Tongue (tissue), 3 donors: ENCODE measurements at places on chromosomes 13 and 19. TPM values are rescaled to one million over a fixed set of nuclear protein-coding genes. Genes with fewer than 3 reads are reported as not detected.

- DNase-seq, result peak; percentile 4
Measured at GRCh38 chr13:91079176-91079575, 268.3 kb upstream of the MIR17HG start.

DNA sequence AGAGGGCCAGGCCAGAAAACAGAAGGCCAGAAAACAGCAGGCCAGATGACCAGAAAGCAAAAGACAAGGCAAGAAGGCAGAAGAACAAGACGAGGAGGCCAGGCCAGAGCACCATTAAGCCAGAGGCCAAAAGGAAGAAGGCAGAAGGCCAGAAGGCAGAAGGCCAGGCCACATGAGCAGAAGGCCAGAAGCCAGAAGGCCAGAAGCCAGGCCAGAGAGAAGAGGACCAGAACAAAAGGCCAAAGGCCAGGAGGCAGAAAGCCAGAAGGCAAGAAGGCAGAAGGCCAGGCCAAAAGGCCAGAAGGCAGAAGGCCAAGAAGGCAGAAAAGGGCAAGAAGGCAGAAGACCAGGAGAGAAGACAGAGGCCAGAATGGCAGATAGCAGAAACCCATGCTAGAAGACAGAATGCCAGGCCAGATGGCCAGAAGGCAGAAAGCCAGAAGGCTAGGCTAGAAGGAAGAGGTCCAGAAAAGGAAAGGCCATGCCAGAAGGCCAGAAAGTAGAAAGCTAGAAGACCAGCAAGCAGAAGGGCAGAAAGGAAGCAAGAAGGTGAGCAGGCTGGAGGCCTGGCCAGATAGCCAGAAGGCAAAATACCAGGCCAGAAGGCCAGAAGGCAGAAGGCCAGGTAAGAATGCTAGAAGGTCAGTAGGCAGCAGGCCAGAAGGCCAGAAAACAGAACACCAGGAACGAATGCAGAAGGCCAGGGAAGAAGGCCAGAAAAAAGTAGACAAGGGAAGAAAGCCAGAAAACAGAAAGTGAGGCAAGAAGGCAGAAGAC, 187.6 kb downstream of the TUBA3C start:
- no peak for DNase-seq

The MBD3L2 gene
- not detected for total RNA-seq

GRCh38 chr13:51600703-51601102, 16.4 kb downstream of the WDFY2 start:
- no peak for DNase-seq

DNA sequence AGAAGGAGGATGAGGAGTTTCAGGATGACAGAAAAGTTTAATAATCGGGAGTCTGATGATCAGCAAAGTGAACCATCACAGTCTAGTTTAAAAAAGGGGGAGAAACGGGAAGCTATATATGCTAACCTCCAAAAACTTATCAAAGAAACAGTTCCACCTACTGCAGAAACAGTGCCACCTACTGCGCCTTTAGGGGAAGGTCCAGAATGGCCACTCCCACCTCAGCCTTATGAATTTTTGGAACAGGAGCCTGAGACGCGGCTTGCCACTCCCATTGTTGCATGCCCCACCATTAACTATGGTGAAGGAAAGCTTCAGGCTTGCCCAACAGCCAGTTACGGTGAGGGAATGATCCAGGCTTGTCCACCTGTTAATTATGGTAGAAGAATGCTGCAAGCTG, 929.0 kb downstream of the SLITRK6 start:
- no peak for DNase-seq

- DNase-seq, result no peak
Measured at GRCh38 chr13:111283991-111284390, 36.5 kb upstream of the TEX29 start.

DNA sequence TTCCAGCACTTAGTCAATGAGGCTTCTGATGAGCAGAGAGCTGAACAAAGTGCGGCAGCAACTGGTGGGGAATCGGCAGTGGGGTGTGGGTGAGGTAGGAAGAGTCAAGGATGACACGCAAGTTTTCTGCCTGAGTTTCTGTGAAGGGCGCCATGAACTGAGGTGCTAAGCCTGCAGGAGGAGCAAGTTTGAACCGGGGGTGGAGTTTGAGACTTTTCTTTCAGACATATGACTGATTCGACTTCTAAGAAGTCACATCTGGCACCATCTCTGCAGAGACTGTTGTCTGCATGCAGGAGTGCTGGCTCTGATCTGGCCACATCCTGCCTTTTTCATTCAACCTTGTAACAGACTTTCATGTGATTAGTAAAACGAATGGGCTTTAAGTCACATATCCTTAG, 14.8 kb upstream of the GPI start:
- DNase-seq, result peak; percentile 14

The SLC7A9 gene
- total RNA-seq, result not detected

DNA sequence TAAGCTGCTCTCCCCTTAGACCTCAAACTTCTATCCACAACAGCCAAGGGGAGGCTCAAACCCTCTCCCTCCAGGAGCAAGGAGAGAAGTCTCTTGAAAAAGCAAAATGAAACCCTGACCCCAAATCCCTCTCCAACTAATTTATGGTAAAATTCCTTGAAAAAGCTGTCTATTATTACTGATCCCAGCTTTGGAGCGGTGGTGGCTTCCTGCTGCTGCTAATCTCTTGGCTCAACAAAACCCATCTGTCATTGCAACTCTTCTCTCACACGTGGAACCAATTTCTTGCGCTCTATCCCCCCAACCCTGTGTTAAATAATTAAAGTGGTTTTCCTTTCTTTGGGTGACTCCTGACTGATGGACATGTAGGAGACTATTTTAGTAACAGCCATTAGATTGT, 64.1 kb upstream of the OXGR1 start:
- DNase-seq, result peak; percentile 17

GRCh38 chr13:64057372-64058020, 2641.8 kb upstream of the PCDH20 start:
- no peak for DNase-seq

DNA sequence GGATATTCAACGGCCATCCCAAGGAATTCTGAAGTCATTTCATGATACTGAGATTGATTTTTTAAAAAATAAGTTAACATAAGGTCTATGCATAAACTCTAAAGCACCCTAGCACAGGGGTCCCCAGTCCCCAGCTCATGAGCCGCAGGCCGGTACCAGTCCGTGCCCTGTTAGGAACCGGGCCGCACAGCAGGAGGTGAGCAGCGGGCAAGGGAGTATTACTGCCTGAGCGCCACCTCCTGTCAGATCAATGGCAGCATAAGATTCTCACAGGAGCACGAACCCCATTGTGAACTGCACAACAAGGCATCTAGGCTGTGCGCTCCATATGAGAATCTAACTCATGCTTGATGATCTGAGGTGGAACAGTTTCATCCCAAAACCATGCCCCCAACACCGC, 31.0 kb downstream of the RCBTB1 start:
- no peak for DNase-seq

The PODNL1 gene
- 1.5 TPM for total RNA-seq

The RFX1 gene
- total RNA-seq, result 4.3 TPM

DNA sequence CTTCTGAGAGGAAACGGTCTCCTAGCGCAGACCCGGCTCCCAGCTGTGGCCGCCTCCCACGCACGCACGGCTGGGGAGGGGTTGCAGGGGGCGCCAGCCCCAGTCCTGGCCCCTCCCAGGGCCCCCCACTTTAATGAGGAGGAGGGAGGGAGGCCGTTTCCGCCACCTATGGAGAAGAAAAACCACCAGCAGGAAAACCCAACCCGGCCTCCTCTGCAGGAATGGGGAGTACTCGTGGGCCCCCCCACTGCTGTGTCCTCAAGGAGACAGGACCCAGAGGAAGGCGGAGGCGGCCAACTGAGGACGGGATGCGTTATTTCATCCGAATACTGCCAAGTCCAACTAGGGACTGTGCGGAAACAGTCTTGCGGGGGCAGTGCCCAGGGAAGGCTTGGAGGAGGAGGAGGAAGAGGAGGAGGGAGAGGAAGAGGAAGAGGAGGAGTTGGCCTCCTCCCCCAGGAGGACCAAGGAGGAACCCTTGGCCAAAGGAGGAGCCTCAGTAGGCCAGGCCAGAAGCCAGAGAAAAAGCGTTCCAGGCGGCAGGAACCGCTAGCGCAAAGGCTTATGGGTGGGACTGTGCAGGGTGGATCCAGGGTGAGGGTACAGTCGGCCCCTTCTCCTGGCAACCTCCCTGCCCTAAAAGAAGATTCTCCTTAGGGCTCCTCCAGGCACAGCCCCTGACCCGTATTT, 3.9 kb upstream of the SSBP4 start:
- peak; percentile 84 for DNase-seq

The C13orf42 gene
- total RNA-seq, result not detected

- DNase-seq, result no peak
Measured at GRCh38 chr19:2627319-2627829, 75.1 kb downstream of the GNG7 start.

The ZNF112 gene
- 12.0 TPM for total RNA-seq

DNA sequence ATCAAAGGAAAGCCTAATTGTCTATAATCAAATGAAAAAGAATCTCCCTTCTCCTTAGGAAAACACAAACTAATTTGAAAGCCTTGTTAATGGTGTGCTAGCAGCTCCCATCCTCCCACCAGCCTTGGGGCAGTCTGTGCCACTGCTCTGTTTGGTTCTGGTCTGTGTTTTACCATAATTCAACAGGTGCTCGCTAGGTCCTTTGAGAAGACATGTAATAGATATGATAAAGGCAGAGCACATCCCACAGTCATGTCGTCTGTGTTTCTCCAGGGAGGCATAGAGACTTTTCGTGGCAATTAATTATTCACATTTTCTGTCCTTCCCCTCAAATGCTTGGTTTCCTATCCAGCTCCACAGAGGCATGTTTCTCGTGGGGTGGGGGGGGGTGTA, 23.8 kb downstream of the FAM124A start:
- no peak for DNase-seq

The RDH8 gene
- not detected for total RNA-seq

DNA sequence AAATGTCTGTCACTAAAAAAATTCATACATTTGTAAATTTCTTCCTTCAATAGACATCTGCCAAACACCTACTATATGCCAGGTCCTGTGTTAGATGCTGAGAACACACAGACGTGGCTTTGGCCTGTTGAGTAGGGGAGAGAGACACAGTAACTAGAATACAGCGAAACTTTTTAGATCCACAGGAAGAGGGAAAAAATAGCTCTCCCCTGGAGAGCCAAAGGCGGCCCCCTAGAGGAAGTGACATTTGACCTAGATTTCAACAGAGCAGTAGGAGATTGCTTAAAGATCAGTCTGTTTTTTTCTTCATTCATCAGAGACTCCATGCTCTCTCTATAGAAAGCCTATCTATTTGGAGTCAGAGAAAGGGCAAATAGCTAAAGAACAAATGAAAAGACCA, 11.3 kb downstream of the LCP1 start:
- no peak for DNase-seq

DNA sequence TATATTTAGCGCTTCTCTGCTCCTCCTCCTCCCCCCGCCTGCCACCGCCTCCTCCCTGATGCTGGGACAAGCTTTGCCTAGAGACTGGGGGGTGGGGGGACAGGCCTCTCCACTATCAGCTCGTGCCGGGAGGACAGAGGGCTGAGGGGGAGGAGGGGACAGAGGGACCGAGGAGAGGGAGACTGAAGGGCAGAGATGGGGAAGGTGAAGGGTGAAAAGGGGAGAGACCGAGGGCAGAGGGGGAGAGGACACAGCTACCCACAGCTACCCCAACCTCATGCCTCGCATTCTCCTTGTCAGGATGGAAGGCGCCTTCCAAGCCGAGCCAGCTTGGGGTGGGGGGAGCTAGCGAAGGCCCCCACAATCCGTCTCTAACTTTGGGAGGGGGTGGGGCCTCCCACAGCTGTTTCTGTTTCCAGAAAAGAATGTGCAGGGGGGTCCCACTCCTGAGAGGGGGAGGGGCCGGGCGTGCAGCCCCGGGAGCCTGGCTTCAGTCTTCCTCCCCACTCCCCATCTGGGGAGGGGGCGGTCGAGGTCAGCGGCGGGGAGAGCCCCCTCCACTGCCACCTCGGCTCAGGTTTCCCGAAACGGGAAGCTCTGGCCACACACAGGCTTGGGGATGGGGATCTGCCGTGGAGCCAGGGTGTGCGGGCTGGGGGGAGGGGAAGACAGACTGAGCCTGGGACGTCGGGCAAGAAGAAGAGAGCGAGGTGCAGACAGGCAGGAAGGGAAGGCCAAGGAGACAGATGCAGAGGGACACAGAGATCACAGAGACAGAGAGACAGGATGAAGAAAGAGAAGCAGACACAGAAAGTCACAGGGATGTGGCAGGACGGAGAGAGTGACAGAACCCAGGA, 1.6 kb downstream of the DACT3 start:
- peak; percentile 70 for DNase-seq

GRCh38 chr13:24133021-24133795, 27.3 kb upstream of the SPATA13 start:
- DNase-seq, result no peak

GRCh38 chr13:102648046-102648445, 46.8 kb downstream of the METTL21C start:
- no peak for DNase-seq

DNA sequence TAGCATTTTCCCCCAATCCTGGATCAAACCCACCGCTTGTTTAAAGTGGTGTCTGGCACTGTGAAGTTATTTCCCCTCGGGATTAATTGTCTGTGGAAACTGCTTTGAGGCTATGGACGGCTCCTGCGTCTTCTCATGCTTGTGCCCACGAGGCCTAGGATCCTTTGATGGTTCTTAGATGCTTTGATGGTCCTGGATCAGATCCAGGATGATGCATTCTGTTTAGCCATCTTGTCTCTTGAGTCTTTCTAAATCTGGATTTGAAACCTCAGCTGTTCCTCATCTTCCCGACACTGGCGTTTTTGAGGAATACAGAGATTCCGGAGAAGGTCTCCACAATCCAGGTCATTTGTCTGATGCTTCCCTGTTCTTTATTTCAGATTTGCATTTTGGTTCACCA, 36.1 kb upstream of the USP29 start:
- peak; percentile 75 for DNase-seq
